ENCODE measurements at places on chromosomes 5 and 9.

GRCh38 chr5:158701007-158701391 is 398.7 kb downstream of the EBF1 start:
- peaks cover 5% of the 10 kb centered on the region for H3K27me3 ChIP-seq
- H3K4me3 ChIP-seq, result no peak overlapping the region
- no peak for DNase-seq

DNA sequence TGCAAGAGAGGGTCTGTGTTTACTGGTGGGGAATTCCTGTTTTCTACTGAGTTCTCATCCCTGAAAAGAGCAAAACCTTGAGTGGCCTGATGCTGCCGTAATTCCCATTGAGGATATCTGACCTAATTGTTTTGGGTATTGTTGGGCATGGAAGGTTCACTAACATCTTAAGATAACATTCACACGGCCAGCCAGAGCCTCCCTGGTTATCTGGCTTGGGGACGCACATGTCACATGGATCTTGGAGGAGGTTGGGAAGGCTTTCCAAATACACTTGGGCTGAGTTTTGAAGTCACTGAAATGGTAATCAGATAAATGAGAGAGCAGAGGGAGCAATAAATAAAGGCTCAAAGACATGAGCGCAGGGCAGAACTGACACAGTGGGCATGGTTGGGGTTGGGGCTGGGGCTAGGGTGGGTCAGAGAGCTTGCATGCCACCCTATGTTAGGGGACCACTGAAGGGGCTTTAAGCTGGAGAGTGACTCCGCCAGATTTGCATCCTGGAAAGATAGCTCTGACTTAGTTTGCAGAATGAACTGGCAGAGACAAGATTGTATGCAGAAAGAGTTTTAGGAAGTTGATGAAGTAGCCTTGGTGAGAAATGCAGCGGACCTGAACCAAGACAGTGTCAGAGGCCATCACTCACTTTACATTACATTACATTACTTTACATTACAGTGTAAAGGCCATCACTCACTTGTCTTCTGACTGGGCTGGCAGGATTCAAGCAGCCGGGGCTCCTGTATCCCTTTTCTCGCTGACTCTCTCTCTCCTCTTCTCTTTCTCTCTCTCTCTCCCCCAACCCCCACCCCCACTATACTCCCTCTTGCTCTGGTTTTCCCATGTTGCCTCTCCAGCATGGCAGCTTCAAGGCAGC is 24.2 kb downstream of the SLC1A1 start:
- H3K4me3 ChIP-seq, result no peak overlapping the region
- H3K36me3 ChIP-seq, result no peaks in the 10 kb centered on the region
- no peak for DNase-seq
- no peak overlapping the region for H3K27ac ChIP-seq
- no peaks in the 10 kb centered on the region for H3K27me3 ChIP-seq

- H3K4me3 ChIP-seq, result no peak overlapping the region
- no peaks in the 10 kb centered on the region for H3K27me3 ChIP-seq
- no peaks in the 10 kb centered on the region for H3K36me3 ChIP-seq
- no peak overlapping the region for H3K27ac ChIP-seq
- no peaks in the 10 kb centered on the region for H3K4me1 ChIP-seq
These were observed 292.8 kb downstream of the YTHDC2 start for GRCh38 chr5:113806250-113806649.

- H3K4me1 ChIP-seq, result no peaks in the 10 kb centered on the region
- H3K27me3 ChIP-seq, result no peaks in the 10 kb centered on the region
- no peak overlapping the region for H3K27ac ChIP-seq
- no peak overlapping the region for H3K4me3 ChIP-seq
These were observed 38.9 kb downstream of the TPPP start for GRCh38 chr5:654071-654778.

DNA sequence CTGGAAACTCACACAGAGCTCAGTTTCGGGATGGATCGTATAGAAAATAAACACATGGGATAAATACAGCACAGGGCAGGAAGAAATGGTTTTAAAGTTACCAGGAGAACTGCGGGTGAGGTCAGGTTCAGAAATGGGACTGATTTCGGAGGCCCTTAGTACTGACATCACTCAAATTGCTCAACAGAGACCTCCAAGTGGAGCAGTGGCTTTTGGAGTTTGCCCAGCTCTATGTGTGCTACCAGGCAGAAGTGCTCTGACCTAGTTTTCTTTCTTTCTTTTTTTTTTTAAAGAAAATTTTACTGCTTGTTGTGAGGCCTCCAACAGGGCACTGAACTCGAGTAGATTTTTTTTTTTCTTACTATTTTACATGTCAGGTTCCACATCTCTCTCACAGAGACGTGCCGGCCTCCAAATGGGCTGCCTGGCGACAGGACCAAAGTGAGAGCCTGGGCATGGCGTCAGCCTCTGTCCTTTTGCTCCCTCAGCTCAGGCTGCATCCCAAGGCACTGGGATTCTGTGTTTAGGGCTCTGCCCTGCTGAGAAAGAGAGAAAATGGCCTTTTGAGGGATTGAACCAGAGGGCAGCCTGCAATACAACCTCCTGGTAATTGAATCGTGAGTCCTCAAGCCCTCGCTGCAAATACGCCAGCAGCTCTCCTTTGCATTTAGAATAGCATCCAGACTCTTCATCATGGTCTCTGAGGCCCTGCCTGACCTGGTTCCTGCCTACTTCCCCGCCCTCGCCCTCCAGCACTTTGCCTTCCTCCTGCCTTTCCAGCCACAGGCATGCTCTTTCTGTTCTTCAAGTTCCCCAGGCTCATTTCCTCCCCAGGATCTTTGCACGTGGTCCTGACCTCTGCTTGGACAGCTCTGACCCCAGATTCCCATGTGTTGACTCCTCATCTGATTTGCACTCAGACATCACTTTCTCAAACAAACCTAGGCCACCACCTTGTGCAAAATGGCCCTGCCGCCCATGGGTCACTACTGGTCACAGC is 173.5 kb downstream of the FGF1 start:
- H3K36me3 ChIP-seq, result no peaks in the 10 kb centered on the region
- no peaks in the 10 kb centered on the region for H3K4me1 ChIP-seq
- DNase-seq, result no peak
- no peak overlapping the region for H3K27ac ChIP-seq
- no peak overlapping the region for H3K4me3 ChIP-seq

DNA sequence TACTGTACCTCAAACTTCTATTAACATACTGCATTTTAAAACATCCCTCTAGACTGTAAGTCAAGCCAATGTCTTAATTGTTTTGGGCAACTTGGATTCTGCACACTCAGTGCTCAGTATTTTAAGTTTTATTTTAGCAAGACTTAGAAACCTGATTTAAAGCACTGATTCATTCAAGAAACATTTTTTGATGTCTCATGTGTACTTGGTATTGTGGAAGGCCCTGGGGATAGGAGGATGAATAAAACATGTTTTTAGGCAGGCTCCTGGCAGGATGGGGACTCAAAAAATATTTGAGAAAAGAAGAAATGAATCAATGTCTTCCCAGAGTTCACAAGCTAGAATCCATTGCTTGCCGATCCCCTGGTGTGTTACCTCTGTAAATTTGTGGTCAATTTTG is 334.0 kb upstream of the PUM3 start:
- H3K36me3 ChIP-seq, result no peaks in the 10 kb centered on the region
- no peak for DNase-seq
- no peaks in the 10 kb centered on the region for H3K4me1 ChIP-seq
- no peaks in the 10 kb centered on the region for H3K27me3 ChIP-seq
- no peak overlapping the region for H3K27ac ChIP-seq

GRCh38 chr5:115329475-115329874 is 33.0 kb upstream of the CCDC112 start:
- H3K4me1 ChIP-seq, result no peaks in the 10 kb centered on the region
- H3K27me3 ChIP-seq, result no peaks in the 10 kb centered on the region
- DNase-seq, result no peak
- no peaks in the 10 kb centered on the region for H3K36me3 ChIP-seq

- no peaks in the 10 kb centered on the region for H3K27me3 ChIP-seq
- H3K36me3 ChIP-seq, result no peaks in the 10 kb centered on the region
- no peak overlapping the region for H3K27ac ChIP-seq
- H3K4me3 ChIP-seq, result no peak overlapping the region
- H3K4me1 ChIP-seq, result no peaks in the 10 kb centered on the region
These were observed 295.5 kb upstream of the WWC1 start for GRCh38 chr5:167995844-167996425.

DNA sequence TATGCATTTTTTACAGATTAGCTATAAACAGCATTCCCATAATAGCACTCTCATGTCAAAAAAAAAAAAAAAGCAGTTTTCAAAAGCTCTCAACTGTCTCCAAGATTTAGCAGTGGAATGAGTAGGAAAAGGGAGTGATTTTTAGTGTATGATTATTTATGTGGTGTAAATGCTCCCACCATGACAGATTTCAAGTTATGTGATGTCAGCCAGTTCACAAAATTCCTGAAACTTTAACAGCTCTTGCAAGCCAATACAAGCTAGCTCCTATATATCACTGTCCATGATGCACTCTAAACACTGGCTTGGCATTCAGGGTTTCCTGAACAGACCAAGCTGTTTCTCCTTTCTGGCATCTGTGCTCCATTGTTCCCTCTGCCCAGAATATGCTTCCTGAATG is 7.9 kb upstream of the ANKDD1B start:
- H3K4me3 ChIP-seq, result no peak overlapping the region
- no peak for DNase-seq
- H3K4me1 ChIP-seq, result no peaks in the 10 kb centered on the region

DNA sequence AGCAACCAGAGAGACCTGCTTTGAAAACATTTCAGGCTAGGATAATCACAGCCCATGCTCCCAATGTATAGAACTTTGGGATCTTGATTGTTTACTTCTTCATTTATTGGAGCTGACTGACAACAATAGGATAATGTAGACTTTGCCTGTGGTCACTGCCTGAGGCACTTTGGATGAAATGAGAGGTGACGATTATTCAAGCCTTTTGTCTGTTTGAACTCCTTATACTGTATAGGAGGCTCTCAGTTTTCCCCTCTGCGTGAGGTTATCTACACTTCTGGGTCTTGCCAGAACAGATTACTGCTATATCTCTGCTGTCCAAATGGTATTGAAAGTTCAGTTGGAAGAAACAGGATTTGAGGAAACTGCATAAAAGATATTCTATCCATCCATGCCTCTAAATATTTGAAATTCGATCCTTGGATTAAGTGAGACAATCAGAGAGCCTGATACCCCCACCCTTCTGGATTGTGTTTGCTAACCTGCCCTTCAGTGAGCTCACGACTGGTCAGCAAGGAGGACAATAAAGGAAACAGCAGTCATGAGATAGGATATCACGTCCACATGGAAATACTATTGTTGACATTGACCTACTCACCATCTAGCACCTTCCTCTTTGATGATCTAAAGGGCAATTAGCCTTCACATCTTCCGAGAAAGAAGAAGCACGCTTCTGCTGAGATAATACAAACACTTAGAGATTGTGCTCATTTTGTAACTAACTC is 98.1 kb downstream of the DOCK8 start:
- H3K27me3 ChIP-seq, result no peaks in the 10 kb centered on the region
- H3K4me1 ChIP-seq, result no peaks in the 10 kb centered on the region
- H3K27ac ChIP-seq, result no peak overlapping the region
- DNase-seq, result no peak
- H3K36me3 ChIP-seq, result peaks cover 62% of the 10 kb centered on the region

DNA sequence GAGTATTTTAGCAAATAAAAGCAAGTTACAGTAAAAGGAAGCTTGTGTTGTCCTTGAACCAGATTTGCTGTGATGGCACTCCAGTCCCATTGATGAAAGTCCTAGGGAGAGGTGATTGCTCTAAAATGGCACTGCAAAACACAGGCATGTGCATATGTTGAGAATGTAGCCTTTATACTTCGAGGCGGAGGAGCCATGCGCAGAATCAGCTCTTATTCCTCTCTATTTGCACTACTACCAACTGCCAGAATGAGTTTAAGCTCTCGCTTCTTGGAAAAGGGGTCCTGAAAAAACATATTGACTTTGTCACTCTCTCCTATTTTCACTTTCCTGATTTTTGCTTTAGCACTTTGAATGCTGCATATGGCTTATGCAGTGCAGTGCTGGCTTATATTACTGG is 278.0 kb upstream of the KLF9 start:
- no peak overlapping the region for H3K27ac ChIP-seq
- no peak overlapping the region for H3K4me3 ChIP-seq
- DNase-seq, result no peak
- H3K4me1 ChIP-seq, result no peaks in the 10 kb centered on the region

GRCh38 chr9:89739511-89739910 is 134.7 kb downstream of the GADD45G start:
- H3K27ac ChIP-seq, result no peak overlapping the region
- H3K36me3 ChIP-seq, result no peaks in the 10 kb centered on the region
- DNase-seq, result no peak
- H3K4me1 ChIP-seq, result peaks cover 45% of the 10 kb centered on the region
- H3K4me3 ChIP-seq, result no peak overlapping the region
- H3K27me3 ChIP-seq, result no peaks in the 10 kb centered on the region

GRCh38 chr9:18928711-18929110 is 104.3 kb downstream of the SAXO1 start:
- no peaks in the 10 kb centered on the region for H3K4me1 ChIP-seq
- H3K4me3 ChIP-seq, result no peak overlapping the region

GRCh38 chr5:43061352-43062075 is 21.4 kb upstream of the ANXA2R start:
- DNase-seq, result no peak
- H3K27me3 ChIP-seq, result no peaks in the 10 kb centered on the region
- H3K4me3 ChIP-seq, result no peak overlapping the region
- no peak overlapping the region for H3K27ac ChIP-seq
- peaks cover 9% of the 10 kb centered on the region for H3K4me1 ChIP-seq

- H3K4me3 ChIP-seq, result no peak overlapping the region
- no peak for DNase-seq
- peaks cover 35% of the 10 kb centered on the region for H3K27me3 ChIP-seq
These were observed 40.6 kb downstream of the TMEM174 start for GRCh38 chr5:73213566-73213998.

DNA sequence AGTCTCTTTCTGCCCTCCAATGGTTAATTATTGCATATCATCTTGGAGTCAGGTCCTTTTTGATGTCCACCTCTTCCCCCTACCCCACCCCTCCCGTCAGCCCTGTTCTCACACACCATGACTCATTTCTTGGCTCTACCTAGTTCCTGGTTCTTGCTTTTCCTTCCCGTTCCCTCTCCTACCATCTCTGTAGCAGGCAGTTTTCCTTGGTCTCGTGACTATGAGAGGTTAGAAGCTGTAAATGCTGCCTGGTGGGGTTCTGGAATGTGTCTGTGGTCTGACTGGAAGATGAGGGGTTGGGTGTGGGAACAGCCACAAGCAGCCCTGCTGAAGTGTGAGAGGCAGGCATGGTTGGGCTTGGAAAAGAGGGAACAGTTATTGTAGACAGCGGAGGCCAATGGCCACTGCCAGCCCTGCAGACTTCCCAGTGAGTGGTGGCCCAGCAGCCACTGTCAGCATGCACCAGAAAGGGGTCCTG is 18.2 kb downstream of the SLC22A5 start:
- H3K4me3 ChIP-seq, result no peak overlapping the region
- no peaks in the 10 kb centered on the region for H3K36me3 ChIP-seq
- DNase-seq, result no peak
- H3K27me3 ChIP-seq, result no peaks in the 10 kb centered on the region
- no peak overlapping the region for H3K27ac ChIP-seq

DNA sequence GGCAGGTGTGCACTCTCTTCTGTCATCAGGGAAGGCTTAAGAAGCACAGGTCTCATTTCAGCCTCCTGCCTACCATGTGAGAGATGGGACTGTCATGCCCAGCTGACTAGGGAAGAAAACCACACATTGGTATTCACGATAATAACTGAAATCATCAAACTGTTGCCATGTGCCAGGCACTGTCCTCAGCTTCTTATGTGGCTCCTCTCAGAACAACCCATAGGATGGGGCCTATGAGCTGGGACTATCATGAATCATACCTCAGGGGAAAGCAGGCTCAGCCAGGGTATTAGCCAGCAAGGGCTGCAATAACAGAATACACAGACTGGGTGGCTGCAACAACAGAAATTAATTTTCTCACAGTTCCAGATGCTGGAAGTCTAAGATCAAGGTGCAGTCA is 3.3 kb downstream of the AFAP1L1 start:
- peaks cover 5% of the 10 kb centered on the region for H3K27me3 ChIP-seq
- no peaks in the 10 kb centered on the region for H3K4me1 ChIP-seq
- no peak for DNase-seq
- H3K4me3 ChIP-seq, result no peak overlapping the region
